ENCODE measurements at places on chromosomes 2 and 18.

DNA sequence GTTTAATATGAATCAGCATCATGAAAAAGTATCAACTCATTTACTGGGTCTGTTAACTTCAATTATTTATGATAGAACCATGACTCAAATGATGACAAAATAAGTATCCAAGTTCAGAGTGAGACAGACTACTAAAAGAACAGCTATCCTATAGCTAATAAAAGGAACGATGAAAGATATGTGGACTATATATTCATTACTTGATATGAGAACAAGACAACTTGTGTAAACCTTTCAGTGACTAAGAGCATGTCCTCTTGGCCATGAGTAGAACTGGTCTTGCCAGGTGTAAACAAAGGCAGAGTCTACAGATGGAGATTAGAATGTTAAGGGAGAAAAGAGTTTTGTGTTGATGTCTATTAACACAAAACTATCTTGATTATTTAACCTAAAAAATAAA is 360.4 kb upstream of the ZC3H15 start:
- DNase-seq: no peak

GRCh38 chr18:9925369-9925768 is 11.6 kb downstream of the VAPA start:
- no peak for DNase-seq

DNA sequence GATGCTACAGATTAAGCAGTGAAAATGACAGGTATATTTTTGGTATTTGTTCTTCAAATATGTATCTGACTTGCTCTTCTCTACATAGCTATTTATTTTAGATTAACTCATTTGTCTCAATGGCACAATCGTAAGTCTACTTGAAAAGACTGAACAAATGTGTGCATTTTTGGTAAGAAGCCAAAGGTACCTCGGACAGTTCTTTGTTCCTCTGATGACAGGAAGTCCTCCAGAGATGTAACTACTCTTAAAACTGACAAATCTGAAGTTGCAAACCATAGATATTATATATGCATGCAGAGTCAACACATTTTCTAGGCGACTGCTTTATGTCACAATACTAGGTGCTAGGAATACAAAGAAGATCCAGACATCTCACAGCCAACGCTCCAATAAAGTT is 36.7 kb downstream of the NDUFAF7 start:
- no peak for DNase-seq

GRCh38 chr2:225697936-225698335 is 298.4 kb downstream of the NYAP2 start:
- no peak for DNase-seq

DNA sequence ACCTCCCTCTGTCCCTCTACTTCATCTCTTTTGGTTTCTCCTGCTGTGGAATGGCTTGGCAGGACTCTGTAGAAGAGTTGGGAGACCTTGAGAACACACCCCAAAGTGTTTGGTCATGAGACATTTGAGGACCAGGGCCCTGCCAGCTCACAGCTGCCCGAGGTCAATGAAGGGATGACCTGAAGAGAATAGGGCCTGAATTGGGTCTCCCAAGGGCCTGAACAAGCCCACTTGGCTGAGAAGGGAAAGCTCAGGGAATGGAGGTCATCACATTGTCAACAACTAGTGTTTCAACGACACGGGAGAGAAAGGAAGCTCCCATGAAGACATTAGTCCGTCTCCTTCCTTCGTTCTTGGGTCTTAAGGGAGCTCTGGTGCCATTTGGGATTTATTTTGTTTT is 52.8 kb downstream of the TTC32 start:
- no peak for DNase-seq

DNA sequence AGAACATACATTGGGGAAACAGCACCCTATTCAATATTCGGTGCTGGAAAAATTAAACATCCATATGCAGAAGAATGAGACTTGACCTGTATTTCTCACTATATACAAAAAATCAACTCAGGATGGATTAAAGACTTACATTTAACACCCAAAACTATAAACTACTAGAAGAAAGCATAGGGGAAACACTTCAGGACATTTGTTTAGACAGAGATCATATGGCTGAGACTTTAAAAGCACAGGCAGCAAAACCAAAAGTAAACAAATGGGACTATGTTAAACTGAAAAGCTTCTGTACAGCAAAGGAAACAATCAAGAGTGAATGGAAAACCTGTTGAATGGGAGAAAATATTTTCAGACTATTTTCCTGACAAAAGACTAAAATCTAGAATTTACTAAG is 1694.1 kb upstream of the CELF4 start:
- DNase-seq: no peak

GRCh38 chr2:240141736-240142135 is 1.3 kb upstream of the OTOS start:
- no peak for DNase-seq

DNA sequence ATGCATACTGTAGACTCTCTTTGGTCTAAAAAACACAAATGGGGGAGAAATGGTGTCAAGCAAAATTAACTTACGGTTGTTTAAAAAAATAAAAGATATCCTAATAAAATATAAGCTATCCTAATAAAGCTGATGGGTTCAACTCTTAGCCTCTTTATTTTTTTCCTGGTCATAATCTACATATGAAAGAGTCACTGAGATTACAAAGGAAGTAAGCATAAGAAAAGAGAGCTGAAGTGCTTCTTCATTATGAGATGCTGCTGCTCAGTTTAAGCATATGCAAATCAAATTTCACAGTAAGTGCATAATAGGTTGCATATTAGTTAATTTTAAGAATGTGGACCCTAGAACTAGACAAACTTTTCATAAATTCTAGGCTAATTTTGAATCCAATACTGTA is 59.9 kb upstream of the DNER start:
- no peak for DNase-seq

DNA sequence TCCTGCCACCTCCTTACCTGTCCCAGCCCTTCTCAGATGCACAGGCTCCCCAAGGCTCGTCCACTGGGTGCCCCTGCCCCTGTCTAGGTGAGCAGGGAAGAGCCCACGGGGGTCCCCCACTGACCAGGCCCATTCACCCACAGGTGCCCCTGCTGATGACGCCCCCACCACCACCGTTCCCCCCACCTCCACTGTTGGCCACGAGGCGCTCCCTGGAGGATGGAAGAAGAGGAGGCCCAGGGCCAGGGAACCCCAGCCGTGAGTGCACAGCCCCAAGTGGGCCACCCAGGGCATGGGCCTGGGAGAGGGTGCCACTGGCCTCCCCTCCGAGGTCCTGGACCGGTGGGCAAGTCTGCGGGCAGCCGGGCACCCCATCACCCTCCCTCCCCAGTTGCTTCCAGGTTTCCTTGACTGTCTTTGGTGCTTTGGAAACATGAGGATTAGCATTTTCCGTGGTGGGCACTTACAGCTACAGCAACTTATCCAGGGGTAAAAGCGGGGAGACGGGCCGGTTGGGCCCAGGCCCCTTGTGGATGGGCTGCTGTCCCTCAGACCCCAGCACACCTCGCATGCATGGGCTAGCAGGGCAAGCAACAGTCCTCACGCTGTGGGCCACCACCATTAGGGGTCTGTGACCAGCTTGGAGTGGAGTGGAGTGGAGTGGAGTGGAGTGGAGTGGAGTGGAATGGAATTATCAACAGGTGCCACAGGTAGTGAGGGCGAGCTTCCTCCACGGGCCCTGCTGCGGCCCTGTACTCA is 13.2 kb upstream of the KLHL30 start:
- no peak for DNase-seq

- DNase-seq: no peak
Observed at GRCh38 chr2:152658221-152658620, 59.0 kb downstream of the PRPF40A start.

GRCh38 chr18:28108814-28109213 is 68.1 kb downstream of the CDH2 start:
- no peak for DNase-seq

- no peak for DNase-seq
Observed at GRCh38 chr2:109386004-109386695, 227.6 kb downstream of the SEPTIN10 start.

- peak; percentile 8 for DNase-seq
Observed at GRCh38 chr2:240646900-240647502, 21.7 kb downstream of the GPR35 start.

DNA sequence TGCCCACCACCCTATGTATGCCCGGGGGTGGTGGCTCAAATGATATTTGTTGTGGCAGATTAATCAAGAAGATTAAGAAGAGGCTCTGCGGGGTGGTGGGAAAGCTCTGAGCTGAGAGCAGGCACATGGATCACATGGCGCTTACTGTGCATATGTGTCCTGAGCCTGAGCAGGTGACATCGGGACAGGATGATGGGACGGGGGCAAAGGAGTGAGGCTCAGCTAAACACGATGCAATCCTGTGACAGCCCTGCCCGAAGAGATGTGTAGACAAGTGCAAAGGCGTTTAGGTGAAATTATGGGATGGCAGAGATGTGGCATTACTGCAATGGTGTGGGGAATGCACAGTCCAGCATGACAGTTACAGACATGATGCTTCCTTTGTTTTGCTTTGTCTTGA is 6.0 kb downstream of the LRRC30 start:
- no peak for DNase-seq

DNA sequence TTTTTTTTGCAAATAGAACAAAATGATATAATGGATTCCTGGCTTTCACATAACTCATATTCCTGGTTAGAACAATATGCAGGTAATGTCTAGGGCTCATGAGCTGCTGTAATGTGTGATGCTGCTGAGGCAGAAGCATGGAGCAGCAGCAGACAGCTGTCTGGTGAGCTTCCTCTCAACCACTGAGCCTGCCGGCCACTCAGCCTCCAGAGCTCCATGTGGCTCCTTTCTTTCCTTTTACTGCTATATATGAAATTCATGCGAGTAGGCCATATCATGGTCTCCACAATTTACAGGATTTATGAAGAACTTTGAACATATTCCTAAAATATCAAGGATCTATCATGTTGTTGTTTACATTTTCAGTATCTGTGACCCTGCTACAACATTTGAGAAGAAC is 120.9 kb downstream of the MEP1B start:
- no peak for DNase-seq

DNA sequence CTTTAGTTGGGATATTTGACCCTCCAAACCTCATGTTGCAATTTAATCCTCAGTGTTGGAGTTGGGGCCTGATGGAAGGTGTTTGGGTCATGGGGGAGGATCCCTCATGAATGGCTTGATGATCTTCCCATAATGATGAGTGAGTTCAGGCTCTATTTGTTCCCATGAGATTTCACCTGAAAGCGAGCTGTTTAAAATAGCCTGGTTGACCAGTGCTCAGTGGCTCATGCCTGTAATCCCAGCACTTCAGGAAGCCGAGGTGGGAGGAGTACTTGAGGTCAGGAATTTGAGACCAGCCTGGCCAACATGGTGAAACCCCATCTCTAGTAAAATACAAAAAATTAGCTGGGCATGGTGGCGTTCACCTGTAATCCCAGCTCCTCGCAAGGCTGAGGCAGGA is 14.9 kb upstream of the PSME4 start:
- no peak for DNase-seq

DNA sequence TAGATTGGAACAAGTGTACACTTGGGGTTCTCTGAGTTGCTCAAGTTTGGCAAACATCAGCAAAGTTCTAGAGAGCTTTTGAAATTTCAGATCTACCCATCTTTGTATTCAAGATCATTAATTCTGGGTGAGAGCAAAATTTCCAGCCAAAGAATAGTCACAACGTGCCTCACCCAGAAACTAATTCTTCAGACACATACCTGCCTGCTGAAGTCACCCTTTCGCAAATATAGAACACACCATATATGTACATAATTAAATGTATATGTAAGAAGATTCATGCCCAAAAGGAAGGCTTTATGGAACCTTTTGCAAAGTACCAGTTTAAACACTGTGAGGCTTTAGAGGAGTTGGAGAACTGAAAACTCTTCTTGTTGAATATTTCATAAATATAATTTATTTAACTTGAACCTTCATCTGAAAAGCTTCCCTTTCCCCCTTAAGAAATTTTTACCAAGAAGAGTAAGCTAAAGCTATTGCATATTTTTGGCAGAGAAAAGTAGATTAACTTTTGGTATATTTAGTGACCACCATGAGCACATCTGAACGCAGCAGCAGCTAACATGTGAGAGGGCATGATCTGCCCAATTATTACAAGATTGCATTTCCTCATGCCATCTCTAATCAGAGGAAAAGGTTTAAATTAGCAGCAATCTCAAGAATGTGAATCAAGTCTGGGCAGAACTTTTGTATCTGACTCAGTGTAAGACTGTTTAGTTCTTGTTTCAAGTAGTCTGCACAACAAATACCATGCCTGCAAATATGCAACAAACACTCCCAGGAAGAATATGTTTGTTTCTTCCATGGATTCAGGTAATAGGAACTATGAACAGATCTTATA is 8.2 kb downstream of the RND3 start:
- no peak for DNase-seq

- DNase-seq: no peak
Observed at GRCh38 chr2:190746971-190747761, 98.3 kb downstream of the NAB1 start.

- DNase-seq: no peak
Observed at GRCh38 chr18:1784113-1784512, 787.2 kb downstream of the METTL4 start.

GRCh38 chr2:98460573-98461497 is 16.2 kb downstream of the INPP4A start:
- DNase-seq: peak; percentile 63
